Right forelimb (tissue), 1 donor: ENCODE measurements at places on chromosomes 1 and 21.

- no peak for DNase-seq
Measured at GRCh38 chr1:114081437-114082303, 72.0 kb downstream of the SYT6 start.

DNA sequence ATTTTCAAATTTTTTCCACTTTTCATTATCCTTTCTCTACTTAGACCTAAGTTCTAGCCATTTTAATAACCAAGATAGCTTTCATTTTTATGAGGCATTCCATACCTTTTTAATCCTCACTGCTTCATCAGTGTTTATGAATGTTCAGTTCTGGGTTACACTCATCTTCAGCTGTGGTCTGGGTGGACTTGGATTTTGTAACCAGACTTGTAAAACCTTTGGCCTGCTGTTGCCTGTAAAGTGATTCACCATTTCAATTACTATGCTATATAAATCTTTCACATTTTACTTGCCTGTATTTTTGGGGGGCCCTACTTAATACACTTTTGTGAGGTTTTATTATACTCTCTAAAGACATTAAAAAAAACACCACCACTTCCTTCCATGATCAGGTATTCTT, 46.2 kb downstream of the USP25 start:
- no peak for DNase-seq

- no peak for DNase-seq
Measured at GRCh38 chr1:192943108-192943507, 116.1 kb downstream of the UCHL5 start.

GRCh38 chr1:234969011-234969441, 159.6 kb downstream of the TOMM20 start:
- DNase-seq = no peak

GRCh38 chr21:41426676-41427404, 801 bp downstream of the MX1 start:
- DNase-seq = no peak

- DNase-seq = no peak
Measured at GRCh38 chr1:45530632-45531135, 9.0 kb upstream of the PRDX1 start.

DNA sequence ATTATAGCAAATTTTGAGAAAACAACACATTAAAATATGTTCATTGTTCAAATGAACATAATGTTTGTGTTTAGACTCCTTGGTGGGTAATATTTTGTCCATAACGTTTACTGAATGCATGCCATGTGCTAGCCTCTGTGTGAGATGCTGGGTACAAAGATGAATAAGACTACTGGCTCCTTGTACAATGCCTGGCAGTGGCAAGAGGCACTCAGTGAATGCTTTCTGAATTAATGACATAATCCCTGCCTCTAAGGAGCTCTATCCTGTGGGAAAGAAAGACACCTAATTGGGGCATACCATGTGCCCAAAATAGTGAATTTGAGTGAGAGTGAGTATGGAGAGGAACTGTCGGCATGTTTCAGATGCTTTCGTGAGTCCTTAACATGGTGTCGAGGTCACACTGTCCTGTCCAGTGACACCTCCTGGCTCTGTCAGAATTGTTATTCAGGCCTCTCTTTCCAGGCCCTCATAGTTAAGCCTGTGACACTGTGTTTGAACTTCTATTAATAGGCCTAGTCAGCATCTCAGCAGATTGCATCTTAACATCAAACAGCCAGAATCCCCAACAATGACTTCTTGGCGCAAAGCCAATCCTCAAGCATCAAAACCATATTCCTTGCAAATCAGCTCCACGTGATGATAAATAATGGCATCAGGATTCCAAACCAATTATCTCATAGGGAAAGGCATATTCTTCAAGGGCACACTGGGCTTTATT, 32.8 kb upstream of the S1PR1 start:
- peak; percentile 46 for DNase-seq

GRCh38 chr1:243756529-243756928, 93.5 kb downstream of the AKT3 start:
- DNase-seq = no peak

DNA sequence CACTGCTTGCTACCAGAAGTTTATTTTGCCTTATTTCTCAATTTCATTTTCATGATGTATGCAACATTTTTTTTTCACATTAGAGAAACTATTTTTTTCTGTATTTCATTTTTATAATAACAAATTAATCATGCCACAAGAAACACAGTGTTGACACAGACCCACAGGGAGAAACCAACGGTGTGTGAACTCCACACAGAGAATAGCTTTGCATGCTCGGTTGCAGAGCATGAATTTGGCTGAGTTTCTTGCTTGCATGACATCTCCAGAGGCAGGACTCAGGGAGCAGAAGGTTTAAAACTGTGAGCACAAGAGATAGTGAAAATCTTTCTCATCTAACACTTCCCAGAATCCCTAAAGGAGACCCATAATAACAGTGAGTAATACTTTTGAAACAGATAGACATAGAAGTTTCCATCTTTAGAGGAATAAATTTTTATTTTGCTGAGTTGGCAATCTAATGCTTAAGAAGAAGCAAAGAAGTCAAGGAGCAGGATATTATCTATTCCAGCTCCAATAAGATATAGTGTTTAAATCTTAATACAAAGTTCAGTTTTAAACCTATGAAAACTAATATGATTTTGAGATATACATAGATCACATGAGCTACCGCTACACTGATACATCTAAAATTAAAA, 890.9 kb downstream of the MRPL39 start:
- no peak for DNase-seq

DNA sequence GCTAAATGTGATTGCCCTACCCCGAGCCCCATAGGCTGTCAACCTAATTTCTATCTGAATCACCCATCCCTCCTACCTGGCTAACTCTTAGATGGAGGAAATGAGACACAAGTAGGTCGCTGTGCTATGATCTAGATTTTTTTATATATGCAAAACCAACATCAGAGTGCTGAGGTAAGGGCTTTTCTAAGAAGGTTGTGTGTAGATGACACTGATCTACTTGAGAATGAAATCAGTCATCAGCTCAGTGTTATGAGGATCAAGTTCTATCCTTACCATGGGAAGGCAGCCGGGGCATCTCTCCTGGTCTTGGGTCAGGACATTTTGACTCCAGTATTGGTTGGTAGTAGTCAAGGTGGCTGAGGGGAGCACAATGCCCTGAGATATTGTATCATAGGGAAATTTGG, 23.6 kb downstream of the SLAMF1 start:
- no peak for DNase-seq

DNA sequence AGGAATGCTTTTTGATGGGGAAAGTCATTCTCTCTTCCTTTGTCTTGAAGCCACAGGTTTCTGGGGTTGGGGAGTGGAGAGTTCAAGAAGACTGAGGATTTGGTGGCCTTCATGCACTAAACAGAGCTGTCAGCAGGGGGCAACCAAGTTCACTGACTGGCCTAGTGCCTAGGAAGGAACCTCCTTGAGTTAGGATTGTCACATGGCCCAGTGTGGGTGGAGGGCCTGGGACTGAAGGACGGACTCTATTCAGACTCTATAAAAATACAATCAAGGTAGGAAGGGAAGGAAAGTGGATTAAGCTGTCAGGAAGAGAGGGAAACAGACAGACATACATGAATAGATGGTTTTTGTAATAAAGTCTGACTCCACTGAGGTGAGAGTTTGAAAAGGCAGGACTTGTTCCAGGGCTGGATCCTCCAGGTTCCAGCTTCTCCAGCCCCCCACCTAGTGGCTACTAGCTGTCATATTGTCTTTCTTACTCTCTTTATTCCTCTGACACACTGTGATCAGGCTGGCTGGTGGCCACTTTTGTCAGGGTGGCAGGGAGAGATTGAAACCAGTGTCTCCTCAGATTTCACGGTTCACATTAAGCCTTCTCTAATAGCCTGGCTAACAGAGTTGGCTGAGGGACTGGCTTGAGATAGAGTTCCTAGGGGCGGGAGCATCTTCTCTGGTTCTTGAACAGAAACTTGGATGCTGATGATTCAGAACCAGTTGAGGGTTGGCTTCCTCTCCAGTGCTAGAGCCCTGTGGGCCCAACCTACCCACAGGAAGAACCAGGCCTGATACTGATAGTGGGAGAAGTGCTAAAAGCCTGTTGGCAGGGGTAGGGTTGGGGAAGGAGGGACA, 4.1 kb upstream of the SH3BGRL3 start:
- DNase-seq = peak; percentile 86

- DNase-seq = no peak
Measured at GRCh38 chr1:167995038-167995437, 58.2 kb upstream of the MPC2 start.

DNA sequence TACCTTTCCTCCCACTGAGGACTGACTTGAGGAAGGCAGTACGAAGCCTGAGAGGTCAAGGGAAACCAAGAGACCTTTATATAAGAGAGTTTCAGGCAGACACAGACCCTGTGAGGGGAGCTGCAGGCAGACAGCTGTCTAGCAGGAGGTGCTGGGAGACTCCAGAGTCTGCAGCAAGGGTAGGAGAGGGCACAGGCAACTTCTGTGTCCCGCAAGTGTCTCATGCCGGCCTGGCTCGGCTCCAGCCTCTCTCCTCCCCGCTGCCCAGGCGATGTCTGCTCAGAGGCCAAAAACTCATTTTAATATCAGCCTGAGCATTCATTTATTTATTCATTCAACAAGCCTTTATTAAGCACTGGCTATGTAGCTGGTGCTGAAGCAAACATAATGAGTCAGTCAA, 83.0 kb downstream of the KIRREL1 start:
- DNase-seq = no peak

DNA sequence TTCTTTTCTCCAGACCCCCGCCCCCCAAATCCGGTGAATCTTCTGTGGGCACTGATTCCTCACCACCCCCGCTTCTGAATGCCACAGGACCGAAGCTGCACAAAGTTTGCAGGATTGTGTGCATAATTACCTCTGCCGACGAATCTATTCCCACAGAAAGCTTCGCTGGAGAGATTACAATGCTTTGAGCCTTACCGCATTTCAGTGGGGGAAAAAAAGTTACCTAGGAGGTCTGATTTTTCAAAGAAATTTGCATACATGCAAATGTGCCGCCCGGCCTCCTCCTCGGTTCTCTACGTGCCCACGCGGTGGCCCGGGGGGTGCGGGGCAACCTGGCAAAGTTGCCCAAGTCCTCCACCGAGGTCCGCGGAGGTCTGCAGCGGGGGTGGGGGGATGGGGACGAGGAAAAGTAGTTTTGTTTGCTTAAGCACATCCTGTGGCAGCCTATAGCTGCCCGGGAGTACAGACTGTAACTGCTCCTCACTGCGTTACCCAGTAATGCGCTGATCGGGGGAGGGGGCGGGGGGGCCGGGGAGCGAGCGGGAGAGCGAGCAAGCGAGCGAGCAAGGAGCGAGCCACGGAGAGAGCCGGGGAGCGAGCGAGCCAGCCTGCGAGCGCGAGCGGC, 563 bp upstream of the NFIA start:
- peak; percentile 83 for DNase-seq

DNA sequence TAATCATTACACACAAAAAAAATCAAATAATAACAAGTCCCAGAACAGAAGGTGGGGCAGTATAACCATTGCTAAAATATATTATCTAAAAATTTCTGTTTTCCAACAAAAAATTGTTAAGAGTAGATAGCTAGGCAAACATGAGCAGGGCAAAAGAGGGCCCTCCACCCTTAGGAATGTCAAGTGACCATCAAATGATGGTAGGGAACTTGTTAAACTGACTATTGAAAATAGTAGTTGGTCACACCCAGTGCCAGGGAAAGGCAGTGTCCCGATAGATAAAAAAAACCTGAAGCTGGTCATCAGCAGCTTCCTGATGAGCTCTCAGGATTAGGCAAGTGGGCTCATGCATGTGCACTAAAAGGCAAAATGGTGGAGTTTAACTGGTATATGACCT, 18.4 kb upstream of the COP1 start:
- DNase-seq = no peak

DNA sequence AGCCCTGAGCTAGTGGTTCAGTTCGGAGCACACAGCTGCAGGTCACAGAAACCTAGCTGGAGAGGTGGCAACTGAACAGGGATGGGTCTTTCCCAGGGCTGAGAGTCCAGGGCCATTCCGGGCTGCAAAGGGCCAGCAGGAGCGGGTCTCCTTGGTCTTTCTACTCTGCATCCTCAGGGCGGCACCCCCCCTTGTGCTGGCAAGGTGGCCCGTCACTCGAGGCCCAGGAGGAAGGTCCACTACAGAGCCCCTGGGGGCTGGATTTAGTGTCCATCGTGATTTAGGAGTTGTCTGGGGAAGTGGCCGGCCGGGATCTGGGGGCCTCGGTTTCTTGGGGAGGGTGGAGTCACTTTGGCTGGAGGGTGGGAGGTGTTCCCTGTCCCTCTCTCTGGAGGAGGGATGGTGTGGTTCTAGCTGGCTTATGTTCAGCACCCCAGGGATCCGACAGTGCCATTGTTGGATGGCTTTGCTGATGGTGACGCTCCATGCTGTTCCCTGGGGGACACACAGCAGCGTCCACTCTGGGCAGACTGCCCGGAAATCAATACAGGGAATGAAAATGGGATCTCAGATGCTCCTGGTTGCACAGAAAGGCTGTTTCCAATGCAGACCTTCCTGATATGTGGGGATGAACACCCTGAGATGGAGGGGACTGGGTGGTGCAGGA, 64.4 kb downstream of the UMODL1 start:
- no peak for DNase-seq

GRCh38 chr21:39221282-39221996, 38.2 kb upstream of the PSMG1 start:
- no peak for DNase-seq

- no peak for DNase-seq
Measured at GRCh38 chr21:41989698-41990097, 20.5 kb downstream of the ZBTB21 start.

GRCh38 chr21:39079617-39080016, 103.6 kb downstream of the PSMG1 start:
- DNase-seq = no peak
